WTC11 (cell line): ENCODE measurements at places on chromosomes 2 and 18. TPM values are rescaled to one million over a fixed set of nuclear protein-coding genes. Genes with fewer than 3 reads are reported as not detected.

The EFEMP1 gene
- 24.0 to 25.7 TPM (median 25.6 TPM) in 3 replicates for total RNA-seq

The GPR39 gene
- 0.74 to 1.2 TPM (median 0.85 TPM) in 3 replicates for total RNA-seq

The INO80C gene
- total RNA-seq: 42.3 to 49.4 TPM (median 45.6 TPM) in 3 replicates

The IL36RN gene
- not detected in 3 replicates for total RNA-seq

The ABCG8 gene
- total RNA-seq: 0.23 to 0.25 TPM in 2 of 3 replicates, not detected in the other

The REG1A gene
- 4.8 to 8.2 TPM (median 5.2 TPM) in 3 replicates for total RNA-seq

The RHBDD1 gene
- 20.5 to 26.8 TPM (median 25.7 TPM) in 3 replicates for total RNA-seq

The LINC00305 gene
- not detected in 3 replicates for total RNA-seq

The CYS1 gene
- 0.85 to 1.2 TPM (median 1.1 TPM) in 3 replicates for total RNA-seq

The C2orf76 gene
- total RNA-seq: 4.4 to 5.2 TPM (median 4.6 TPM) in 3 replicates

The TMEM247 gene
- not detected in 3 replicates for total RNA-seq

The TTN gene
- 4.5 to 6.3 TPM (median 4.7 TPM) in 3 replicates for total RNA-seq

The ANKRD62 gene
- total RNA-seq: not detected in 3 replicates

The GDF7 gene
- 0.18 to 0.55 TPM (median 0.23 TPM) in 3 replicates for total RNA-seq

The ATOH8 gene
- total RNA-seq: 0.23 to 0.81 TPM (median 0.57 TPM) in 3 replicates

The OBSL1 gene
- 159 to 221 TPM (median 213 TPM) in 3 replicates for total RNA-seq

The RND3 gene
- 50.6 to 64.4 TPM (median 55.8 TPM) in 3 replicates for total RNA-seq

The POTEJ gene
- 0.14 TPM in 1 of 3 replicates, not detected in the others for total RNA-seq

The PROM2 gene
- 7.9 to 11.8 TPM (median 8.3 TPM) in 3 replicates for total RNA-seq

The DNAJC27 gene
- total RNA-seq: 3.8 to 5.4 TPM (median 5.0 TPM) in 3 replicates

The CCNT2 gene
- total RNA-seq: 38.1 to 42.3 TPM (median 39.2 TPM) in 3 replicates
